ENCODE measurements at places on chromosomes 7 and 10.

DNA sequence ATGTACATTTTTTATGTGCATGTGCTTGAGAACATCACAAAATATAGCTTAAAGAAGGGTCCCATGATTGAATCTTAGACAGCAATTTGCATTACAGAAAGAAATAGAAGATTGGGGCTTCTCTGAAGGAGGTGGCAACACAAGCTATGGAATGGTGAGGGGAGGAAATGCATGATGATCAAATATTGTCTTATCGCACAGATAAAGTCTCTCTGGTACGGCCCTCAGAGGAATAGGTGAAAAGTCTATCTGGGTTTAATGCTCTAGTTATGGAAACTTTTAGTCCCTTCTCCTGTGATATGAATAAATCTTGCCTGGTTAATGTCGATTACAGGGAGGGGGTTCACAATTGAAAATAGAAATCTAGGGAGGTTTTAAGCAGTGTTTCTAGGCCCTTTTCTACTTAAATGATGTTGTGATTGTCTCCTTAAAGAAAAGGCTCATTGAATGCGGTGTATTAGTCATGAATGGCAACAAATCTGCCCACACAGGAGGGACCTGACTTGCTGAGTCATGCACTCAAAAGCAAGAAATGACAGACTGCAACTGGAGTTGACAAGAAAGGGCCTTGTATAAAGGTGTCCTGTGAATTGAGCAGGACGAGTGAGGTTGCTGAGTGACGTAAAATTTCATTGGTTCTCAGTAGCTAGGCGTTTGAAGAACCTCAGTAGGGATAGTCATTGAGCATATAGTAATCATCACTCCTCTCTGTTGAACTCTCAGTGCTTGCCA, 133.4 kb upstream of the CSTF2T start:
- no peak for DNase-seq

- no peak for DNase-seq
These were observed 61.2 kb downstream of the NEURL1 start for GRCh38 chr10:103554488-103555324.

GRCh38 chr10:100370714-100371481, 23.9 kb downstream of the SCD start:
- DNase-seq, result no peak

GRCh38 chr10:125795128-125795527, 19.5 kb upstream of the MMP21 start:
- no peak for DNase-seq

DNA sequence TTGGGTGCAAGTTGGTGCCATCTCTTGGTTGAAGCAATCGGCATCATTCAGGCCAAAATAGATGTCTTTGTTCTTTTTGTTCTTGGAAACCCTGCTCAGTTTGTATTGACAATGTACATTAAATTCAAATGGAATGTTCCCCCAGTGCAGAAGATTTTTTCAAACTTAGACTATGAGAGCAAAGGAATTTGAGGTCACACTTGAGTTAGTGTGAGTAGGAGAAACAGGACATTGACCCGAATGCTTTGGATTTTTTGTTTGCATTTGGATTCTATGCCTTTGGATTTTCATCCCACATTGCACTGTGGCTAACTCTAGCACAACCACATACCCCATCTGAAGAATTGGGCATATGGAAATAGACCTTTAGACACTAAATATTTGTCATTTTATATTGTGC, 480.0 kb downstream of the GALNT17 start:
- DNase-seq, result no peak

DNA sequence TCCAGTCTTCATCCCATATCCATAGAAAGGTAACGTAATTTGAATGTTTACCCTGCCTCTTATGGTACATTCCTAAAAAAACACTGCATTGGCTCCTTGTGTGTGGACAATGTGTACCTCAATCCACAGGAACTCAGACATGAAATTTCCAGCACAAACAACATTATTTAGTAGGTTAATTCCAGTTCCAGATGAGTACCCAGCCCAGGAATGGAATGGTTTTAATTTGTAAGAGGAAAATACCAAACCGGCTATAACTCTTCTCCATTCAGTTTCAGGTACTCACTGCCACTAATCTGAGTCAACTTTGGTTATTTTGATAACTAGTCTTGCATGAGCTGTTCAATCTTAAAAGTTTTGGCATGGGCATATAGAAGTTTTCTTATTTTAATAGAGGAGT, 39.0 kb downstream of the TFPI2 start:
- no peak for DNase-seq

DNA sequence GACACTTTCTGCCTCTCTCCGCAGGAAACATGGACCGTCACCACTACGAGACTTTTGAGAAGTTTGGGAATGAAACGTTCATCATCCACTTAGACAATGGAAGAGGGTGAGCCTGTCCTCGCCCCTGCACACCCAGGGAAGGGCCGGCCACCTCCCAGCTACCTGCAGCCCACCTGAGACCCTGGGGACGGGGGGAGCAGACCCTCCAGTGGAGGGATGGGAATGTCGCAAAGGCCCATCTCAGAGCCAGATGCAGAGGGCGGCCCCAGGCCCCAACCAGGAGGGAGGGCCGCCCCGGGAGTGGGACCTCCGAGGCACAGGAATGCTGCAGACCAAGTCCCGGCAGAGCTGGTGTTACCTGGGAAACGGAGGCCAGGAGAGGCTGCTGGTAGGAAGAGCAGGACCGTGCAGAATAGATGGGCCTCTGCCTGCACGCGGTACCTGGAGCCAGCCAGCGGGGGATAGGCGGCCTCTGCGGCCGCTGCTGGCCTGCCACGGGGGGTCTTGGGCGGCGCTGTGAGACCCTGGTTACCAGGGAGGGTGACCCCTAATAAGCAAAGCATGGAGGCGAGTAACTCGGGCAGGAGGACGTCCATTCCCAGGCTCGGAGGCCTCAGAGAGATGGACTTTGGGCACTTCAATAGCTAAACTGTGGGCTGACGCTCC, 32.9 kb upstream of the FOXL3 start:
- DNase-seq, result no peak

- no peak for DNase-seq
These were observed 46.9 kb downstream of the GPR141 start for GRCh38 chr7:37730501-37730900.

GRCh38 chr10:71605263-71605962, 114.2 kb downstream of the C10orf105 start:
- DNase-seq, result no peak

DNA sequence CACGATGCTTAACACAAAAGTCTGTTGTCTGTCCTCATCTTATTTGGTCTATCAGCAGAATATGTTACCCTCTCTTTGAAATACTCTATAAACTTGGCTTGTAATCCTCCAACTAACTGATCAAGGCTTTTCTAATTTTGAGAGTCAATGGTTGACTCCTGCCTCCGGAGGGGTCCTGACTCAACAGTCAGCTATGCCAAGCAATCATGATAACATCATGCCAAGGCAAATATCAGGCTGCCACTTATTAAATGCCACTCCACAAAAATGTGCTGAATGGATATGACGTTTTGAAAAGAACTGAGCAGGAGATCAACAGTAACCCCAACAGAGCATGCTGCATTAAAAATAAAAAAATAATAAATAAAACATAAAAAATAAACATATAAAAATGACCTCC, 116.1 kb downstream of the PARD3 start:
- DNase-seq, result no peak
